AG09309 (cell line): ENCODE measurements at places on chromosomes 3 and 15.

DNA sequence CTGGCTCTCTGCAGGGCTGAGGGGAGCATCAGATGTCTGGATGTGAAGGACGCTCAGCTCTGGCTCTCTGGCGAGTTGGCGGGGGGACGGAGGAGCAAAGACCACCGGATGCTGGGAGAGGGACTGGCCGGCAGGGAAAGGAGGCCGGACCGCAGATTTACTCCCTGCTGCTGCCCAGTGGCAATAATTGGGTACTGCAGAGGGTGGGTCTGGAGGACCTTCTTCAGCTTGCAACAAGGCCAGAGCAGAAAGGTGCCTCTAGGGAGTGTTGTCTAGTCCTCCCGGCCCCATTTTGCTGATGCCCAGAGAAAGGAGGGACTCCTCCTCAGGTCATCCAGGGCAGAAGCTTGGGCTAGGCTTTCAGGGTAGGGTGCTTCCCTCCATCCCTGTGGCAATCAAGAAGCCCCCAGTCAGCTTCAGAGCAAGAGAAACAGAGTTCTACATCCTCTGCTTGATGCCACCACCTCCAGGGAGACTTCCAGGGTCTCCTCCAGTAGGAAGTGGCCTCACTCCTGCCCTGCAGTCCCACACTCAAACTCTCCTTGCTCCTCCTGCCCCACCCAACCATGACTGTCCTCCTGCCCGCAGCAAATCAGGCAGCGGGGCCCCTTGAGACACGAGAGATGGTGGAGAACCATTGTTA, 20.3 kb upstream of the CSPG4 start:
- DNase-seq: no peak

DNA sequence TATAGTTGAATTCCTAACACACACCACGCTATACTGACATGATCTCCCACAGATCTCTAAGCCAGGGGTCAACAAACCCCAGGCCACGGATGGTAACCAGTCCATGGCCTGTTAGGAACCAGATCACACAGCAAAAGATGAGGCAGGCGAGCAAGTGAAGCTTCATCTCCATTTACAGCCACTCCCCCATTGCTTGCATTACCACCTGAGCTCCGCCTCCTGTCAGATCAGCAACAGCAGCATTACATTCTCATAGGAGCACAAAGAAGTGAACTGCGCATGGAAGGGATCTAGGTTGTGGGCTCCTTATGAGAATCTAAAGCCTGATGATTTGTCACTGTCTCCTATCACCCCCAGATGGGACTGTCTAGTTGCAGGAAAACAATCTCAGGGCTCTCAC, 2.7 kb downstream of the PDCD7 start:
- DNase-seq: no peak

- no peak for DNase-seq
Measured at GRCh38 chr3:14482271-14482721, 57.8 kb downstream of the GRIP2 start.

DNA sequence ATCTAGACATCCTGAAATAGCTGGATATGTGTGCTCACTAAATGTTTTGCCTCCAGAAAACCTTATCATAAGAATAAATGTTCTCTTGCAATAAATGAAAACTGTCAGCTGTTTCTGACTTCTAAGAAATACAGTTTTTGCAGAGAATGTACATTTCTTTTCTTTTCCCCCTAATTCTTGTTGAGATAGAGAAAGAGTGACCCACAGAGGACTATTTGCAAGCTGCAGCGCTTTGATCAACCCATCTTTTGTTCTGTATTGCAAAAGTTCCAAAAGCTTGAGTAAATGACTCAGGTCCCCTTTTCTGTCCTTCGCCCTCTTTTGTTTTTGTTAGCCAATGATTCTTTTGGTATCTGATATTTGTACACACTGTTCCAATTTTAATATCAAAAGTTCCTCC, 141.9 kb downstream of the BBX start:
- DNase-seq: no peak

DNA sequence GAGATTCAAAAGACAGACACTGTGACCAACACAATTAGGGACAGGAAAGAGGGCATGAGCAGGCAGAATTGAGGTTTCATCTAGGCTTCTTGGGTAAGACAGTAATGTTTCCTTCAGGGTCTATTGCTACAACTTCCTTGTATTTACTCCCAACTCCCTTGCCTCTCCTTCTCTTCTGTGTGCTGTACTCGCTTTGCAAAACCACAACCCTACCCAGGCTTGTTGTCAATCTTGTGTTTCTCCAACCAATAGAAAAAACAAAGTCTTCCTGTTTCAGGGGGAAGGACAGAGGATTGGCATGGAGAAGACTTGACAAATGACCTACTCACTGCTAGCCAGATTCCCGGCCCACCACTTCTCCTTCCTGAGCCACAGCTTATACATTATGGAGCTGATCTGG, 36.3 kb upstream of the MASP1 start:
- no peak for DNase-seq
